ENCODE measurements at places on chromosomes 1 and 21. TPM values are rescaled to one million over a fixed set of nuclear protein-coding genes. Genes with fewer than 3 reads are reported as not detected.
A peak's percentile ranks its signal among the peaks of the same experiment; 100 is the strongest.

- H3K4me1 ChIP-seq, result no peaks in the 10 kb centered on the region
- H3K27me3 ChIP-seq, result no peaks in the 10 kb centered on the region
- no peaks in the 10 kb centered on the region for H3K36me3 ChIP-seq
- no peak overlapping the region for H3K4me3 ChIP-seq
These were observed 173.0 kb downstream of the CDC7 start for GRCh38 chr1:91673613-91674012.

- no peak for DNase-seq
- no peaks in the 10 kb centered on the region for H3K4me1 ChIP-seq
These were observed 178.5 kb upstream of the DEPDC1 start for GRCh38 chr1:68675336-68675735.

Gene PTPN22
- 2.4 TPM for total RNA-seq

GRCh38 chr21:28066596-28067387 is 925.9 kb downstream of the LTN1 start:
- no peak overlapping the region for H3K27ac ChIP-seq
- DNase-seq, result no peak
- H3K36me3 ChIP-seq, result no peaks in the 10 kb centered on the region
- peaks cover 16% of the 10 kb centered on the region for H3K4me1 ChIP-seq
- no peaks in the 10 kb centered on the region for H3K27me3 ChIP-seq

DNA sequence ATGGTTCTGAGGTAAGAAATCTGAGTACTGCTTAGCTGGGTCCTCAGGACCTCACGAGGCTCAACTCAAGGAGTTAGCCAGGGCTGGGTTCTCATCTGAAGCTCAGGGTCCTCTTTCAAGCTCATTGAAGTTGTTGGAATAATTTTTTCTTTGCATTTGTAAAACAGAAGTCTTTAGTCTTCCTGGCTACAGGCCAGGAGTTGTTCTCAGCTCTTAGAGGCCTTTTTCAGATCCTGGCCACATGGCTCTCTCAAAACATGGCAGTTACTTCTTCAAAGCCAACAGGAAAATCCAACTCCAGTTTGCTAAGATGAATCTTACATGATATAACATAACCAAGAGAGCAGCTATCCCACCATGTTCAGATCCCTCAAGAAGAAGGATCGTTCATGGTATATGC is 92.3 kb upstream of the CHODL start:
- H3K27ac ChIP-seq, result no peak overlapping the region
- peaks cover 8% of the 10 kb centered on the region for H3K4me1 ChIP-seq
- no peaks in the 10 kb centered on the region for H3K27me3 ChIP-seq
- no peak for DNase-seq
- H3K4me3 ChIP-seq, result no peak overlapping the region

Gene BARHL2
- total RNA-seq, result not detected

- H3K4me1 ChIP-seq, result peaks cover 53% of the 10 kb centered on the region
- no peak overlapping the region for H3K4me3 ChIP-seq
- no peaks in the 10 kb centered on the region for H3K27me3 ChIP-seq
These were observed 7.0 kb upstream of the POFUT2 start for GRCh38 chr21:45294509-45295291.

DNA sequence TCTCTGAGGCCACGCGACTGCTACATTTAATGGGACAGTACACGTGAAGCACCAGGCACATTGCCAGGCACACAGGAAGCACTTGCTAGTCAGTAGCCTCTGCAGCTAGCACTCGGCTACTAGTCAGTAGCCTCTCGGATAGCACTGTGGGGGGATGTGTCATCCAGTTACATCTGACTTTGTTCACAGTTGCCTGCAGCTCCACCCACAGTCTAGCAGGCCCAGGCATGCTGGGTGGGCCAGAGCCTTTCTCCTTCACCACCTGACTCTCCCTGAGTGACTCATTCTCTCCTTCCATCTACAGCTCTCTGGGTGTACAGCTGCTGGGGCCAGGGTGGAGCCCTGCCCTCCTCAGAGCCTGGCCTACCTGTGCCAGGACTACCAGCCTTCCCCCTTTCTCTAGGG is 51.5 kb downstream of the PTPRF start:
- H3K27me3 ChIP-seq, result no peaks in the 10 kb centered on the region
- peaks cover 13% of the 10 kb centered on the region for H3K36me3 ChIP-seq
- peak overlapping the region; percentile 62 for H3K27ac ChIP-seq
- no peak overlapping the region for H3K4me3 ChIP-seq

- DNase-seq, result no peak
- no peaks in the 10 kb centered on the region for H3K4me1 ChIP-seq
- no peaks in the 10 kb centered on the region for H3K27me3 ChIP-seq
- no peak overlapping the region for H3K27ac ChIP-seq
These were observed 40.5 kb downstream of the S100B start for GRCh38 chr21:46564391-46564790.

- DNase-seq, result no peak
- H3K27me3 ChIP-seq, result no peaks in the 10 kb centered on the region
- H3K4me3 ChIP-seq, result no peak overlapping the region
- no peaks in the 10 kb centered on the region for H3K36me3 ChIP-seq
- H3K27ac ChIP-seq, result no peak overlapping the region
These were observed 40.2 kb upstream of the IFFO2 start for GRCh38 chr1:18996548-18997177.

GRCh38 chr21:45377866-45378257 is 27.1 kb upstream of the COL18A1 start:
- no peak overlapping the region for H3K4me3 ChIP-seq
- H3K36me3 ChIP-seq, result no peaks in the 10 kb centered on the region
- H3K27ac ChIP-seq, result no peak overlapping the region
- no peaks in the 10 kb centered on the region for H3K27me3 ChIP-seq
- H3K4me1 ChIP-seq, result no peaks in the 10 kb centered on the region

DNA sequence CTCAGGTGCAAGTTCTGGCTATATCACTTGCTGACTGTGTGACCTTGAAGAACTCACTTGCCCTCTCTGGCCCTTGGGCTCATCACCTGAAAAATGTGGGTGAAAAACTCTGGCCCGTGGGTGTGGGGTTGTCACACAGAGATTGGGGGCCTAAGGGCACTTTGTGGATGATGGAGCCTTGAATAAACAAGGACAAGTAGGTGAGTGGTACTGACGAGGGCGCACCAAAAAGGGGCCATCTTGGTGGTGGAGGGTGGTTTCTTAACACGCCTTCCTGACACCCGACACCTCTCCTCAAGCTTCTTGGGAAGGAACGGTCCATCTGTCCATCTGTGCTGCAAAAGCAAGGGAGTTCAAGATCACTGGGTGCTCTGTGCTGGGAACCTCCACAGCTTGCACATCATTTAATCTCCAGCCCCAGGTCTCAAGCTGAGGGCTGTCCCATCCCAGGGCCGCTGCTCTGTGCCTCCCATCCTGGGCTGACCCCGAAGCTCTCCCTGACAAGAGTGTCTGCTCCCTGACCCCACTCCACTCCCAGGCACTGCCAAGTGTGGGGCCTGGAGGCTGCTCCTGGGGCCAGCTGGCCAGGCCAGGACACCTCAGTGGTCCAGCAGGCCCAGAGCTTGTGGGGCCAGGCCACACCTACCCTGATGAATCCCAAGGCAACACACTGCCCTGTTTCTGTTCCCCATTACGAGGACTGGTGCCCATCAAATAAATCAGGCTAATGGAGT is 97.3 kb downstream of the GLIS1 start:
- H3K27ac ChIP-seq, result no peak overlapping the region
- DNase-seq, result peak; percentile 36
- H3K4me1 ChIP-seq, result no peaks in the 10 kb centered on the region
- H3K4me3 ChIP-seq, result no peak overlapping the region

Gene SLC45A1
- 3.9 TPM for total RNA-seq

DNA sequence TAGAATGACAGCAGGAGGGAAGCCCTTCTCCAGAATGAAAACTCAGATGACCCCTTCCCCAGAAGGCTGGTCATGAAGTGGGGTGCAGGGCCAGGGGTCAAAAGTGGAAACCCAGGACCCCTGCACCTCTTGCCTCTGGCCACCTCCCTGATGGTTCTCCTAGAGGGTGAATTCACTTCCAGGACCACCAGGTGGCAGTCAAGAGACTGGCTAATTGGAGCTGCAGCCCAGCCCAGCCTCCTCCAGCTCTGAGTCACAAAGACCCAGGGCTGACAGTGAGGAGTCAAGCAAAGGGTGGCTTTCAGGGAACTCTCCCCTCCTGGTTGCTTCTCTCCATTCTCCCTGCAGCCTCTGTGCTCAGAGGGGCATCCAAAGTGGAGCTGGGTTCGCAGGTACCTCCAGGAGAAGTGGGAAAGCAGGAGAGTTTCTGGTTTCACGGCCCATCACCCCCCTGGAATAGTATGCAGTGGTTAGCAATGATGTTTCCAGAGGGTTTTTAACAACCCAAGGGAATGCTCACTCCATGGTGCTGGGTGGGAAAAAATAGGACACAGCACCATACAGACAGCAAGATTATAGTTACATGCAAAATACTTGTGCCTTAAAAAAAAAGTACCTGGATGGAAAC is 6.1 kb upstream of the EPHB2 start:
- H3K4me3 ChIP-seq, result no peak overlapping the region
- peaks cover under 1% of the 10 kb centered on the region for H3K4me1 ChIP-seq
- H3K27me3 ChIP-seq, result no peaks in the 10 kb centered on the region
- peak; percentile 92 for DNase-seq

DNA sequence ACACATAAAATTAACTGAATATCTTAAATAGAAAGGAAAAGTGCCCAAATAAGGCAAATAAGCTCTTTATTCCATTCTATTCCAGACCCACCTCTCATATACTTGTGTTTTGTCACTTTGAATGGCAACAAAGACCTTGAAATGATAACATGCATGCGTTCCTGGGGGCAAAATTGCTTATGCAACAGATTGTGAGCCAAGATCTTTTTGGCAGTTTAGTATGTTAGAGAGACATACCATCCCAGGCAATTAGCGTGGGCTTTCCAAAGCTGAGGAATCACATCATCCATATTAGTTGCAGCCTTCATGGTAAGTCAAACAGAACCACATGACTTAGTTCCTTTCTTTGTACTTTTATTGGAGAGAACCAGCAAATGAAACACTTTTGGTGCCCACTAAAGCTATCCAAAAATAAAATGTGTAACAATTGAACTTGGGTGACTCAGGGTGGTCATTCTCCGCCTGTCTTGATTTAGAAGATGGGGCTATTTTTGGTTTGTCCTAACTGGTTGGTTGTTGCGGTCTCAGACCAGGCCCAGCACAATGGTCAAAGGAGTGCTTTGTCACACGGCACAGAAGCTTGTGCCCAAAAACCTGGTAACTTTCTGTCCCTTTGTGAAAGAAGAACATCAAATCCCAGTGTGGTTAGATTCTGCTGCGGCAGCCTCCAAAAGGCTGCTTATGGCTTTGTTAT is 68.7 kb upstream of the ATF3 start:
- no peaks in the 10 kb centered on the region for H3K27me3 ChIP-seq
- no peaks in the 10 kb centered on the region for H3K36me3 ChIP-seq
- DNase-seq, result no peak
- H3K27ac ChIP-seq, result no peak overlapping the region
- H3K4me1 ChIP-seq, result no peaks in the 10 kb centered on the region
- H3K4me3 ChIP-seq, result no peak overlapping the region

Gene SYTL1
- total RNA-seq, result 1.5 TPM

GRCh38 chr21:45439161-45439872 is 34.4 kb downstream of the COL18A1 start:
- peak overlapping the region; percentile 40 for H3K4me3 ChIP-seq
- H3K4me1 ChIP-seq, result peaks cover 17% of the 10 kb centered on the region
- peak; percentile 93 for DNase-seq
- no peaks in the 10 kb centered on the region for H3K36me3 ChIP-seq
- no peaks in the 10 kb centered on the region for H3K27me3 ChIP-seq

Gene TPTE
- total RNA-seq, result not detected

DNA sequence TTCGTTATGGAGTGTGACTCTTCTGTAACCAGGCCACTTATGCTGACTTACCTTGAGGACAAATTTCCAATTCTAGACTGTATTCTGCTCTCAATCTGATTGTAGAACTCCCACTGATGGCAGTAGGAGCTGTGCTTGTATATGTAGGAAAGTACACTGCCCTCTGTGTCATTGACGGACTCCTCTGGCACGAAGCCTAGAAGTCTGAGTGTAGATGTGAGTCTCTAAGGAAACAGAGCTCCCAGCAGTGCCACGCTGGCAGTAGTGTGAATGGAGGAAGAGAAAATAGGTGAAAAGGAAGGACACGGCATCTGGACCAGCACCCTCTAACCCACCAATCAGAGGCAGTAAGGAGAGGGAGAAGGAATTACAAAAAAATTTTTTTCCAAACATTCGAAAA is 130.4 kb upstream of the ADGRL2 start:
- peak; percentile 82 for DNase-seq
- H3K36me3 ChIP-seq, result no peaks in the 10 kb centered on the region
- H3K27me3 ChIP-seq, result no peaks in the 10 kb centered on the region
- no peak overlapping the region for H3K27ac ChIP-seq

DNA sequence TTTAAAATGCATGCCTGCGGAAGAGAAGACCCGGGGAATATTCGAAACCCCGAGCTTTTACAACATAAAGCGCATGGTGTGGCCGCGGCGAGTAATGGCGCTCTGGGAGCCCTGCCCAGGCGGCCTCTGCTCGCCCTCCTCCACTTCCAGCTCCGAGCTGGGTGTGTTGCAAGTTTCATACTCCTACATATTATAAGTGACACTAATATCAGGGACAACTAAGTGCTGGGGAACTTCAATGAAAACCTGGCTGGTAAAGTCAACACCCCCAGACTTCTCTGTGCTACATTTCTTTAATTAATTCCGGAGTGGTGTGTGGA is 11.8 kb downstream of the SIM2 start:
- no peak overlapping the region for H3K27ac ChIP-seq
- H3K27me3 ChIP-seq, result peaks cover 100% of the 10 kb centered on the region
- DNase-seq, result peak; percentile 43

GRCh38 chr21:26449161-26449560 is 123.9 kb downstream of the CYYR1 start:
- no peak overlapping the region for H3K4me3 ChIP-seq
- no peak overlapping the region for H3K27ac ChIP-seq
- no peaks in the 10 kb centered on the region for H3K36me3 ChIP-seq
- H3K4me1 ChIP-seq, result no peaks in the 10 kb centered on the region
- DNase-seq, result no peak

DNA sequence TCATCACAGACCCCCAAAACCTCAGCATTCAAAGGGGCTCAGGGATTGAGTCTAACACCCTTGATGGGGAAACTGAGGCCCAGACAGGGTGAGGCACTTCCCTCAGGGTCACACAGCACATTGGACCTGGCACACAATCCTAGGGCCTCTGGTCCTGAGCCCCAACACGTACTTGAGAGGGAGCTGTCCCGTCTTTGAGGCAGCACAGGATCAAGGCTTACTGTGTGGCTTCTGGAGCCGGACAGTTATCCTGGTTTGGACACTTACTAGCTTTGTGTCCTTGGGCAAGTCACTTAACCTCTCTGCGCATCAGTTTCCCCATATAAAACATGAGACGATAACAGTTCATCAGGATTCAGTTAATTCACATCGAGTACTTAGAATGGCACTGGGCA is 26.5 kb downstream of the RUNX3 start:
- no peak overlapping the region for H3K27ac ChIP-seq
- H3K36me3 ChIP-seq, result no peaks in the 10 kb centered on the region
- peaks cover 24% of the 10 kb centered on the region for H3K27me3 ChIP-seq
- DNase-seq, result no peak
- H3K4me1 ChIP-seq, result no peaks in the 10 kb centered on the region
